ENCODE measurements at places on chromosomes 12 and 14. TPM values are rescaled to one million over a fixed set of nuclear protein-coding genes. Genes with fewer than 3 reads are reported as not detected.
A peak's percentile ranks its signal among the peaks of the same experiment; 100 is the strongest.

The TAS2R42 gene
- polyA plus RNA-seq, result not detected

The ERP27 gene
- 3.8 TPM for polyA plus RNA-seq

The GNPTAB gene
- polyA plus RNA-seq, result 253 TPM

GRCh38 chr12:124412646-124413015 lies 117.7 kb downstream of the RFLNA start:
- H3K27ac ChIP-seq, result no peak overlapping the region
- H3K36me3 ChIP-seq, result peaks cover 12% of the 10 kb centered on the region
- DNase-seq, result no peak
- no peak overlapping the region for H3K4me3 ChIP-seq
- peaks cover 2% of the 10 kb centered on the region for H3K27me3 ChIP-seq

- no peak overlapping the region for H3K27ac ChIP-seq
- H3K27me3 ChIP-seq, result no peaks in the 10 kb centered on the region
- DNase-seq, result no peak
- no peak overlapping the region for H3K4me3 ChIP-seq
- H3K4me1 ChIP-seq, result no peaks in the 10 kb centered on the region
Observed at GRCh38 chr12:96811083-96811482, 96.0 kb upstream of the NEDD1 start.

- DNase-seq, result no peak
- H3K36me3 ChIP-seq, result no peaks in the 10 kb centered on the region
Observed at GRCh38 chr12:81337886-81338285, 260.0 kb downstream of the ACSS3 start.

DNA sequence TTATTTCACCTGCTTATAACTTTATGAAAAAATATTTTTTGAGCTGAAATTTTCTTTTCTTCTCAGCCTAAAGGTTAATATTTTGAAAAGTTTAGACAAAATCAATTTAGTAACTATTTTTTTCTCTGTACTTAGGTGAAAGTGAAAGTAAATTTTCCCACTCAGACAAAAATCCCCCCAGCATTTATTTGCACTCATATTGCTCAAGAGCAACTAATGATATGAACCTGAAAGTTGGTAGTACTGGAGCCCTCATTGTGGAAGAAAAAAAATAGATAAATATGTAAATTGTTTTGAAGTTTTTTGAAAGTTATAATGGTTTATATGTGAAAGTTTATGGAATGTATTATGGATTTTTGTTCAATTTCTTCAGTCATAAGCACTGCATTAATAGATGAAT lies 1005.9 kb upstream of the ATXN7L3B start:
- DNase-seq, result no peak
- no peak overlapping the region for H3K27ac ChIP-seq
- peaks cover 2% of the 10 kb centered on the region for H3K27me3 ChIP-seq
- no peaks in the 10 kb centered on the region for H3K36me3 ChIP-seq
- H3K4me1 ChIP-seq, result no peaks in the 10 kb centered on the region
- no peak overlapping the region for H3K4me3 ChIP-seq

- peak; percentile 59 for DNase-seq
- H3K27ac ChIP-seq, result peak overlapping the region; percentile 93
- H3K27me3 ChIP-seq, result peaks cover 2% of the 10 kb centered on the region
- H3K36me3 ChIP-seq, result no peaks in the 10 kb centered on the region
Observed at GRCh38 chr14:52154992-52155650, 86.3 kb upstream of the NID2 start.

DNA sequence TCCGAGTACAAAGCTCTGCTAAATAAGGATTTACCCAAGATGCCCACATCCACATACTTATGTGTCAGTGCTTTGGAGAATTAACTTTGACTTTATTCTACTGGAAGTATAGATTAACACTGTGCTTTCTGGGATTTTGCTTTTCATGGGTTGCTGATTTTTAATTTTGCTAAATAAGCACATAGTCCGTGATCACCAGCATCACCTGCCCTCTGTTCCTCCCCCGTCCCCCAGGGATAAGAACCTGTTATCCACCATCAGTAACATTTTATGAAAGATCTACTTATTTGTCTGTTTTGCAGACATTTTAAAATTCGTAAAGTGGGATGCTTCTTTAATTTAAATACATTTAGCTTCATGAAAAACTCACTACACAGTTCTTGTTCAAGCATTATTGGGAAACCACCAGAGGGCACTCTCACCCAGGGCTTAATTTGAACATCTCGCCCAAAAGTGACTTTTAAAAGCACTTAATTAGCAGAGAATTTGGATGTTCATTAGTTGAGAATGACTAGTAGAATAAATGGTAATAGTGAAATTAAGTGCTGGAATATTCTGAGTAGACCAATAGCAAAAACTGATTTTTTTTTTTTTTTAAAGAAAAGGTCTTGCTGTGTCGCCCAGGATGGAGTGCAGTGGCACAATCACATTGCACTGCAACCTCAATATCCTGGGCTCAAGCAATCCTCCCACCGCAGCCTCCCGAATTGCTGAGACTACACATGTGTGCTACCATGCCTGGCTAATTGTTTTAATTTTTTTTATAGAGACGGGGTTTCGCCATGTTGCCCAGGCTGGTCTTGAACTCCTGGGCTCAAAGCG lies 35.7 kb downstream of the MRPL42 start:
- no peaks in the 10 kb centered on the region for H3K4me1 ChIP-seq
- H3K27me3 ChIP-seq, result no peaks in the 10 kb centered on the region
- peak; percentile 48 for DNase-seq
- H3K4me3 ChIP-seq, result no peak overlapping the region

DNA sequence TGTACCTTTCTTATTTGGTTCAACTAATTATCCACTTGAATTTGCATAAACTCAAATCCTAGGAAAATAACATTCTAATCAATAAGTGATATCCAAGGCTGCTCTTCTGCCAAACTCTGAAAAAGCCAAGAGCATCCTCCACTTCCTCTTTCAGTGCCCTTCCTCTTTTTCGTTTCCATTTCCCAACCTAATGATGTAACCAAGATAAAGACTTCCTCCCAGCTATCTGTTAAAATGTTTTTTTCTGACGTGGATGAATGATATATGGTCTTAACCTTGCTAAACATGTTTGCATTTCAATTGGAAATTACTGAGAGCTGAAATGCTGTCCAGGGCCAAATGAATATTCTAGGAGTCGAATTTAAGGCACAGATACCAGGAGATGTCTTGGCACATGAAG lies 459.5 kb upstream of the PDE3A start:
- H3K36me3 ChIP-seq, result no peaks in the 10 kb centered on the region
- H3K27ac ChIP-seq, result no peak overlapping the region
- no peaks in the 10 kb centered on the region for H3K27me3 ChIP-seq
- DNase-seq, result no peak
- no peaks in the 10 kb centered on the region for H3K4me1 ChIP-seq
- no peak overlapping the region for H3K4me3 ChIP-seq

DNA sequence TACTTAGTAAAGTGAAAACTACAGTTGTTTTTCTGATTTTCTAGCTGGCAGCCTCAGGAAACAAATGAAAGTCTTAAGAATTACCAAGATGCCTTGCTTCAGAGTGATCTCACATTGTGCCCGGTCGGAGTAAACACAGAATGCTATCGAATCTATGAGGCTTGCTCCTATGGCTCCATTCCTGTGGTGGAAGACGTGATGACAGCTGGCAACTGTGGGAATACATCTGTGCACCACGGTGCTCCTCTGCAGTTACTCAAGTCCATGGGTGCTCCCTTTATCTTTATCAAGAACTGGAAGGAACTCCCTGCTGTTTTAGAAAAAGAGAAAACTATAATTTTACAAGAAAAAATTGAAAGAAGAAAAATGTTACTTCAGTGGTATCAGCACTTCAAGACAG lies 28.9 kb downstream of the RXYLT1 start:
- no peaks in the 10 kb centered on the region for H3K4me1 ChIP-seq
- no peak overlapping the region for H3K27ac ChIP-seq
- no peaks in the 10 kb centered on the region for H3K27me3 ChIP-seq
- no peak overlapping the region for H3K4me3 ChIP-seq
- DNase-seq, result no peak
- peaks cover 19% of the 10 kb centered on the region for H3K36me3 ChIP-seq

GRCh38 chr14:51211149-51211548 lies 28.9 kb upstream of the TMX1 start:
- H3K4me3 ChIP-seq, result no peak overlapping the region
- peaks cover 3% of the 10 kb centered on the region for H3K27me3 ChIP-seq
- no peak for DNase-seq
- peaks cover 3% of the 10 kb centered on the region for H3K36me3 ChIP-seq
- no peaks in the 10 kb centered on the region for H3K4me1 ChIP-seq

Measured in immature natural killer cell (primary cell).